ENCODE measurements at places on chromosomes 11 and 22. TPM values are rescaled to one million over a fixed set of nuclear protein-coding genes. Genes with fewer than 3 reads are reported as not detected.

DNA sequence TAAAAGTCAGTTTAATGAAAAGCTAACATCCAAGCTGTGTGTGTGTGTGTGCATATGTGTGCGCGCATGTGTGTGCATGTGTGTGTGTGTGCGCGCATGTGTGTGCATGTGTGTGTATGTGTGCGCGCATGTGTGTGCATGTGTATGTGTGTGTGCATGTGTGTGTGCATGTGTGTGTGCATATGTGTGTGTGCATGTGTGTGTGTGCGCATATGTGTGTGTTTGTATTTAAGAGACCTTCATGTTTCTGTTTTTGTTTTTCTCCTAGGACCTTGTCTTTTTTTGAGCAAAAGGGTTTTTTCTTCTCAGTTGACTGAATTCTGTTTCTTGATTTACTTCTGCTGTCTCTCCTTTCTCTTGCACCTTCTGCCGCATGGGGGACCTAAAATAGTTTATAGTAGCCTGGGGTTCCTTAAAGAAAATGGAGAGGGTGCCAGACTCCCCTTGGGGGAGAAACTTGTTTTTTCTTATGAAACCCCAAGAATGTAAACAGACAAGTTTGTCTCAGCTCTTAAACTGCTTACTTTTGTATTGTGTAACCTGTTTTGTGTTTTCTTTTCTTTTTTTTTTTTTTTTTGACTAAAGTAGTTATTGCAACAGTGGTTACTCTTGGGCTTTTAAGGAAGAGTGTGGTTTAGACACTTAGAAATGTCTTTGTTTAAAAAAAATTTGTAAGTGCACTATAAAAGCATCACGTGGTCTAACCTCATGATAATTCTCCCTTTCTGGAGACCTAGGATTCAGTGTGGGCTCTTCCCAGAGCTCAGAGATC is 53.0 kb downstream of the OSBPL5 start:
- H3K27me3 ChIP-seq, result no peaks in the 10 kb centered on the region
- H3K4me1 ChIP-seq, result peaks cover 4% of the 10 kb centered on the region
- DNase-seq, result no peak
- no peak overlapping the region for H3K27ac ChIP-seq
- H3K4me3 ChIP-seq, result no peak overlapping the region

DNA sequence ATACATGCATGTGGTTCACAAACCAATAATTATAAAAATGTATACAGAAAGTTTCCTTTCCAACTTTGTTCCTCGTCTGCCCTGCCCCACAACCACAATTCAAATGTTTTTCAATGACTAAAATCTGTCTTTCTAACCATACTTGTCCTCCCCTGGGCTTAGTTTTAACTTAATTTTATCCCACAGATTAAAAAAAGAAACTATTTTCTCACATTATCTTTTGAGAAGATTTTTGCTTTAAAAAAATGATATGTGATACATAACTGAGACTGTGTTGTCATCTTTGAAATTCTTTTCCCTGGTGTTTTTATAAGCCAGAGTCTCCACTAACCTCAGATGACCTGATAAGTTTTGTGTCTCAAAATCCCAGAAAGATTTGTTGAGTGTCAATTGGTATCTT is 79.0 kb downstream of the FDX1 start:
- no peak for DNase-seq
- no peak overlapping the region for H3K27ac ChIP-seq
- H3K4me3 ChIP-seq, result no peak overlapping the region
- H3K36me3 ChIP-seq, result no peaks in the 10 kb centered on the region
- H3K4me1 ChIP-seq, result no peaks in the 10 kb centered on the region

GRCh38 chr11:66297610-66298009 is 5.9 kb downstream of the TMEM151A start:
- DNase-seq, result no peak
- H3K4me1 ChIP-seq, result peaks cover 2% of the 10 kb centered on the region
- H3K27ac ChIP-seq, result no peak overlapping the region
- H3K36me3 ChIP-seq, result no peaks in the 10 kb centered on the region
- H3K27me3 ChIP-seq, result peaks cover 16% of the 10 kb centered on the region
- no peak overlapping the region for H3K4me3 ChIP-seq

DNA sequence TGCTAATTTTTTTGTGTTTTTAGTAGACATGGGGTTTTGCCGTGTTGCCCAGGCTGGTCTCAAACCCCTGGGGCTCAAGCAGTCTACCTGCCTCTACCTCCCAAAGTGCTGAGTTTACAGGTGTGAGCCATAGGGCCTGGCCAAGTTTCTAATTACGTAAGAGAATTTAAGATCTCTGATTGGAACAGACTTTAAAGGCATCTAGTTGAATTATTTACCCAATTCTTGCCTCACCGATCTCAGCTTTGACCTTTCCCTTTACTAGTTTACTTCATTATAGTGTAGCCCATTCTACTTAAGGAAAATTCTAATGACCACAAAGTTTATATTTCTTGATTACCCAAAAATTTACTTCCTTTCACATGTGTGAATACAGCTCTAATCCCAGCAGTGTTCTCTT is 81.6 kb downstream of the YAP1 start:
- no peak overlapping the region for H3K4me3 ChIP-seq
- no peak for DNase-seq
- H3K27me3 ChIP-seq, result peaks cover 30% of the 10 kb centered on the region
- H3K27ac ChIP-seq, result no peak overlapping the region
- no peaks in the 10 kb centered on the region for H3K36me3 ChIP-seq

DNA sequence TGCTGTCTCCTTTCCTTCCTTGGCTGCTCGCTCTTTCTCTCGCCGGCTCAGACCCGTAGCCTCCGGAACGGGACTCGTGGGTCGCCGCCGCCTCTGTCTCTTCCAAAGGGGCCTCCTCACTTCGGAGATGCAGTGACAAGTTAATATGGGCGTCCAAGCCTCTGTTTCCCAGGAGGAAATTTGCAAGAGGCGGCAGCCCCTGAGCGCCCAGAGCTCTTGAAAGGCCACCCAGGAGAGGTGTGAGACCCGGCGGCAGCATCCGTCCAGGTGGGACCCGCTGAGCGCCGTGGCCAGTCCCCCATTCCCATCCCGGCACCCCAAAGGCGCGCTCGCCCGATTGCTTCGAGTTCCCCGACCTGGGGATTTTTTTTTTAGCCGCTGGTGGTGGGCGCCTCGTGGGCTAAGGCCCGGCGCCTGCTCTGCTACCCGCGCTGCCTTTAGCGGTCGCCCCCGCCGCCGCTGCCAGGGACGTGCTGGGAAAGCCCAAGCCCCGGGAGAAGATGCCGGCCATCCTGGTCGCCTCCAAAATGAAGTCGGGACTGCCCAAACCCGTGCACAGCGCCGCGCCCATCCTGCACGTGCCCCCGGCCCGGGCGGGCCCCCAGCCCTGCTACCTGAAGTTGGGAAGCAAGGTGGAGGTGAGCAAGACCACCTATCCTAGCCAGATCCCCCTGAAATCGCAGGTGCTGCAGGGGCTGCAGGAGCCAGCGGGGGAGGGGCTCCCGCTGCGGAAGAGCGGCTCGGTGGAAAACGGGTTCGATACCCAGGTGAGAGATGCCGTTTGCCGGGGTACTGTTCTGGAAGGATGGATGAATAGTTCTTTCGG is 772 bp downstream of the NAV2 start:
- no peak for DNase-seq
- no peaks in the 10 kb centered on the region for H3K36me3 ChIP-seq
- H3K27ac ChIP-seq, result no peak overlapping the region
- peaks cover 18% of the 10 kb centered on the region for H3K4me1 ChIP-seq

DNA sequence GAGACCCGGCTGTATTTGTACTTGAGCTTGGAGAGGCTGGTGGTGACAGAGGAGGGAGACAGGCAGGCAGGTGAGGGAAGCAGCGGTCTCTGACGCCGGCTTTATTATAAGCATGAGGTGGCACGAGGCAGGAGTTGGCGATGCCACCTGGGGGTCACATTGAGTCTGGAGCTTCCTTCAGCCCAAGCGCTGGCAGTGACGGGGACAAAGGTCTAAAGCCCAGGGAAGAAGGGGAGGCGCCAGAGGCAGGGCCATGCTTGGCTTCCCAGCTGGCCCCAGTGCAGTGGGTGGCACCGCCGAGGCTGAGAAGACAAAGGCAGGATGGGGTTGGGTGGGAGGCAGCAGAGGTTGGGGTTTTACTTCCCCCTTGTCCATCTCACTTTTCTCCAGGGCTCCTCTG is 4.5 kb downstream of the FXYD2 start:
- H3K27me3 ChIP-seq, result no peaks in the 10 kb centered on the region
- H3K27ac ChIP-seq, result no peak overlapping the region
- peaks cover 59% of the 10 kb centered on the region for H3K4me1 ChIP-seq
- no peak for DNase-seq
- no peak overlapping the region for H3K4me3 ChIP-seq
- H3K36me3 ChIP-seq, result no peaks in the 10 kb centered on the region

GRCh38 chr11:15141381-15141780 is 26.7 kb downstream of the INSC start:
- peaks cover 8% of the 10 kb centered on the region for H3K4me1 ChIP-seq
- no peak overlapping the region for H3K27ac ChIP-seq
- no peaks in the 10 kb centered on the region for H3K36me3 ChIP-seq
- peaks cover 6% of the 10 kb centered on the region for H3K27me3 ChIP-seq

KRTAP5-1 gene
- total RNA-seq, result not detected

DNA sequence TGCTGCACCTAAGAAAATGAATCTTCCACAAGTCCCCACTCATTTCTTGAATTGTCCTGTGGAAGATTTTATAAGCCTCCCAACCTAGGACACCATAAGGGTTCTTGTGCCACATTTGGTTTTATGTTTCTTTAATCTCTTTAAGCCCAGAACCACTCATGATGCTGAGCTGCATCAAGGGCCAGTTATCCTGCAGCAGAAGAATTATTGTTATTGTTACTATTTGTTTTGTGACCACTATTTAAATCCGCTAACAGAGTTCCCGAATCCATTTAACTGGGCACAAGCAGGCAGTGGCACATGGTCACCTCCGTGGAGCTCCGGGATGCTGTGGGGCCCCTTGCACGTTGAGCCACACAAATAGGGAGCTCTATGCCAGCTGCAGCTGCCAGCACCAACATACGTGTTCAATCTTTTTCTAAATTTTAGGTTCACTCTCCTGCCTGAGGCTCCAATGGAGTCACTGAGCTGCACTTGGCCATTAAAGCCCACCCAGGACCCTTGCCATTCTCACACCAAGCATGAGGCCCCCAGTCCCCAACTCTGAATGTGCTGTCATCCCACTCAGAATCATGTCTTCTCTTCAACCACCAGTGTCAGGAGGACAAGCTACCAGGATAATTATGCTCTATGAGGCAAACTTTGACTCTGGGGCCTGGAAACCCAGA is 60.6 kb downstream of the DGCR2 start:
- no peaks in the 10 kb centered on the region for H3K27me3 ChIP-seq
- H3K4me1 ChIP-seq, result no peaks in the 10 kb centered on the region
- DNase-seq, result peak; percentile 11
- H3K4me3 ChIP-seq, result no peak overlapping the region
- no peak overlapping the region for H3K27ac ChIP-seq
- peaks cover 18% of the 10 kb centered on the region for H3K36me3 ChIP-seq

- H3K4me3 ChIP-seq, result no peak overlapping the region
- DNase-seq, result no peak
- no peaks in the 10 kb centered on the region for H3K27me3 ChIP-seq
- H3K36me3 ChIP-seq, result peaks cover 42% of the 10 kb centered on the region
These were observed 9.9 kb downstream of the NUMA1 start for GRCh38 chr11:72070491-72070890.

OR6A2 gene
- total RNA-seq, result not detected

DNA sequence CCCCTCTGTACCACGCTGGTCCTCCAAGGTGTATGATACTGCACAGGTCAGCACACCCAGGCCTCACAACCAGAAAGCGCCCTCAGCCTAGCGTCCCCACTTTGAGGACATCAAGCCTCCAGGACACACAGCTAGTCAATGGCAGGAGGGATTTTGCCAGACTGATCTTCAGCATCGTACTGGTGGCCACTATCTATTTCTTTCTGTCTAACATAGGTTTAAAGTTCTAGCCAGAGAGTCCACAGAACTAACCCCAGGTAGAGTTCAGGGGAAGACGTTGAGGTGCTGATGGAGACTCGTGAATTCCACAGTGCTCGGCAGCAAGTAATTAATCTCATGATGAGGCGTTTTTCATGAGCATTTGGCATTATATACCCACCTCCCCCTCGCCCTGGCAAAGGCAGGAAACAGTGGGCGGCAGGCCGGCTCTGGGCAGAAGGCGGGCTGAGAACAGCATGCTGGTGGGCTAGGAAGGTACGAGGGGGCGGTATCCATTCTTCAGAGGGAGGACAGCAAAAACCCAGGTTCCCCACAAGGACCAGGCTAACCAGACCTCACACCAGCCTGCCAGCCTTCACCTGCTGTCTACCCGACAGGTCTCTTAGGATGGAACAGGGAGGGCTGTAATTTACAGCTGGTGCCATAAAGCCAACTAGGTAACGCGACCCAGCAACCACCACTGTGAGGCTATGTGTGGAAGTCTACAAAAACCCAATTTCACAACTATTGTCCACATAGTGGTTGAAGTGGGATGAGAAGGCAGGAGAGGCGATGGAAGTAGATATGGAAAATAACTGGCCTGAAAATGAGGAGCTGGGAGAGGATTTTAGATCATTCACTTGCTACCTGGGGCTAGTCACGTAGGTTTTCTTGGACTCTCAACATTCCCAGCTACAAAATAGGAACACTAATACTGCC is 18.5 kb downstream of the MYH9 start:
- H3K4me1 ChIP-seq, result peaks cover 86% of the 10 kb centered on the region
- peaks cover 25% of the 10 kb centered on the region for H3K36me3 ChIP-seq
- H3K27ac ChIP-seq, result peak overlapping the region; percentile 96
- no peaks in the 10 kb centered on the region for H3K27me3 ChIP-seq
- H3K4me3 ChIP-seq, result peak overlapping the region; percentile 91
- no peak for DNase-seq

DNA sequence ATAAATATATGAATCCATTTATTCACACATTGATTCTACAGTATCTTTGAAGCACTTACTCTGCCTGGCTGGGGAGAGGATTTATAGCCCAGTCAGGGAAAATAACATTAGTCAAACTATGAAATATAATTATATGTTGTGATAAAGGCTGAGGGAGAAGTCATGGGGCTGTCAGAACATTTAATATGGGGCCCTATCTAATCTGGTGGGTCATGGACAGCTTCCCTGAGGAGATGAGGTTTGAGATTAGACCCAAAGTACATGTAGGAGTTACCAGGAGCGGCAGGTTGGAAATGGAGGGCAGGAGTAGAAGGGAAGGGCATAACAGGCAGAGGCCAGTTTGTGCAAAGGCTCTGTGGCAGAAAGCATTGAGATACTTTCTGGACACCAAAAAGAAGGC is 86.2 kb downstream of the DEPDC5 start:
- DNase-seq, result no peak
- peaks cover 14% of the 10 kb centered on the region for H3K36me3 ChIP-seq
- no peak overlapping the region for H3K27ac ChIP-seq
- no peaks in the 10 kb centered on the region for H3K4me1 ChIP-seq
- no peak overlapping the region for H3K4me3 ChIP-seq

P2RY2 gene
- not detected for total RNA-seq

DNA sequence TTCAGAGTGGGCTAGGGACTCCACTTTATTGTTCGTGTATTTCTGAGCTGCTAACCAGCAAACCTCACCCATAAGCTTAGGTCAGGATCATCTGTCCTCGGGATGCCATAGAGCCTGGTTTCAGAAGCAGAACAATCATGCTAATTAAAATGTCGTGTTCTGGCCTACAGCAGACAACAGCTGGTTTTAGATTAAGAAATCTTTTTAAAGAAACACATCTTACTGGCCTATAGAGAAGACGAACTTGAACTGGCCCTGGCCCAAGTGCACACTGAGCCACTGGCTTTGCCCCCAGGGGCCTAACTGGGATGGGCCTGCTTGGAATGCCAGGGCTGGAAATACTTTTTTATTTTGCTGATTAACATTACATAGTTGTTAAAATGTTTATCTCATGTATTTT is 63.2 kb downstream of the ALX4 start:
- H3K27me3 ChIP-seq, result no peaks in the 10 kb centered on the region
- no peak overlapping the region for H3K27ac ChIP-seq
- H3K4me3 ChIP-seq, result no peak overlapping the region
- H3K4me1 ChIP-seq, result peaks cover 1% of the 10 kb centered on the region

- H3K27me3 ChIP-seq, result no peaks in the 10 kb centered on the region
- H3K4me1 ChIP-seq, result peaks cover 68% of the 10 kb centered on the region
- H3K27ac ChIP-seq, result peak overlapping the region; percentile 83
- peaks cover 59% of the 10 kb centered on the region for H3K36me3 ChIP-seq
- DNase-seq, result no peak
These were observed 35.6 kb downstream of the TMEM123 start for GRCh38 chr11:102416976-102417375.

CSNK2A3 gene
- 1.4 TPM for total RNA-seq
